ENCODE measurements at places on chromosomes 2 and 18. TPM values are rescaled to one million over a fixed set of nuclear protein-coding genes. Genes with fewer than 3 reads are reported as not detected.

Gene RNF144A
- total RNA-seq: 10.5 TPM

Gene CRYGC
- total RNA-seq: not detected

Gene POTEC
- total RNA-seq: not detected

Gene FBLN7
- total RNA-seq: 6.6 TPM

Gene FAM228A
- 0.13 TPM for total RNA-seq

Gene NT5C1B
- not detected for total RNA-seq

Gene COLEC12
- total RNA-seq: 33.4 TPM

Gene EN1
- not detected for total RNA-seq

Gene RTP5
- not detected for total RNA-seq

Gene ATP6V1C2
- total RNA-seq: under 0.01 TPM

Gene CEBPZOS
- 6.7 TPM for total RNA-seq

Gene UGT1A4
- not detected for total RNA-seq

Gene FBXO36
- 1.2 TPM for total RNA-seq

Gene GALNT1
- total RNA-seq: 127 TPM

Gene GBX2
- total RNA-seq: 0.51 TPM

Gene LANCL1
- 22.1 TPM for total RNA-seq

Gene C2orf66
- total RNA-seq: under 0.01 TPM

Gene POTEI
- total RNA-seq: 0.26 TPM

Gene CHRND
- total RNA-seq: not detected

Gene ZSWIM2
- total RNA-seq: under 0.01 TPM

Gene SLC9A4
- not detected for total RNA-seq

All from dermis microvascular lymphatic vessel endothelial cell (primary cell).